ENCODE measurements at places on chromosomes 1 and 21.

- peak; percentile 95 for DNase-seq
Measured at GRCh38 chr21:41678016-41678923, 88.6 kb downstream of the RIPK4 start.

DNA sequence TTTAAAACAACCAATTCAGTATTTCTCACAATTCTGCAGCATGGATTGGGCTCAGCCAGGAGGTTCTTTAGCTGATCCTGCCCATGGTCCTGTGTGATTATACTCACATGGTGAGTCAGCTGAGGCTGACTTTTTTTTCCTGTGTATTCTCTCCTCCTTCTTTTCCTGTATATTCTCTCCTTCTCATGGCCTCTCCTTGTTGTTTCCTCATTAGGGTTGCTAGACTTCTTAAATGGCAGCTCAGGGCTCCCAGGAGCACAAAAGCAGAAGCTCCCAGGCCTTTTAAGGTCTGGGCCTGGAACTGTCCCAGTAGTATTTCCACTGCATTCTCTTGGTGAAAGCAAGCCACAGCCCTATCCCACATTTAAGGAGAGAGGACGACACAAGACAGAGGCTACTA is 26.8 kb downstream of the VANGL1 start:
- peak; percentile 61 for DNase-seq

- DNase-seq: no peak
Measured at GRCh38 chr1:15172405-15173259, 19.1 kb downstream of the TMEM51 start.

GRCh38 chr1:41537788-41538351 is 53.4 kb upstream of the EDN2 start:
- peak; percentile 70 for DNase-seq

DNA sequence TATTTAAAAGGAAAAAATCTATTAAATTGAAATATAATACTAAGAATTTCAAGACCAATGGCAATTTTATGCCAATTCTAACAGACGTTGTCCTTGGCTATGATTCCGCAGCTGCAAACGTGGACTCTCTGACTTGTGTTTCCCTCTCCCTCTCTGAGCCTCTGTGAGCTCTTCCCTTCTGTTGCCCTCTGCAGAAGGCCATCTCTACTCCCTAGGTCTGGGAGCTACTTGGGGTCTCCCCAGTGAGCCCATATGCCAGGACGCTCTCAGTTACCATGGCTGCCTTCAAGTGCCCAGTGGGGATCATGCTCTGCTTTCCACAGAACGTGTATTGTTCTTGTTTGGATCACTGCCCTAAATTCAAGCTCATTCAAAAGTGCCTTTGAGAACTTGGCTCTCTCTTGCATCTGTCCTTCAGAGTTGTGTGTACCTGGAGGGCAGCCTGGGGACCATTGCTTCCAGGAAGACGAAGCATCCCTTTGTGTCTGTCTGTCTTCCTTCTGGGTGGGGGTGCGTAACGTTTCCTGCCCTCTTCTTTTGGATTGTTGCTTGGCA is 97.5 kb upstream of the TSPAN2 start:
- DNase-seq: no peak

- DNase-seq: no peak
Measured at GRCh38 chr1:103761896-103762295, 12.2 kb downstream of the AMY1C start.

- no peak for DNase-seq
Measured at GRCh38 chr1:239817276-239817675, 274.4 kb upstream of the FMN2 start.

DNA sequence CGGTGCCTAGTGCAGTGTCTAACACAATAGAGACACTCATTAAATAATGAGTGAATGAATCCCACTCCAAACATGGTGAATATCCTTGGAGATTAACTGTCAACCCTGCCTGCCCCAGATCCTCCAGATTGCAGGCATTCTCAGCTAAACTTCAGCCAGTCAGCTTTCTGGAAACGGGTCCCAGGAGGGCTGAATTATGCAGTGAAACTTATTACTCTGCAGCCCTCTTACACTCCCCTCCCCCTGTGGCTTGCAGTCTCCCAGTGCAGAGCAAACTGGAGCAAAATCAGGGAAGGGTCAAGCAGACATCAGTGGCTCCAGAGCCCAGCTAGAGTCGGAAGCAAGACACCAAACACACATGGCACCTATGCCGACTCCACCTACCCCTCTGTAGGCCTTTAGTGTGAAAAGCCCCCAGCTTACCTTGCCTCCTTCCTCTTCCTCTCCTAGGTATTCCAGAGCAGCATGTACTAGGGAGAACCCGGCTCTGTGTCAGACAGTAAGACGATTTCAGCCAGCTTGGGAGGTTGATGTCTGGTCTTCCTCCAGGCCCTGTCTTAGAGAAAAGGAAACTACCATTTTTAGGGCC is 6.5 kb upstream of the RGS16 start:
- no peak for DNase-seq

DNA sequence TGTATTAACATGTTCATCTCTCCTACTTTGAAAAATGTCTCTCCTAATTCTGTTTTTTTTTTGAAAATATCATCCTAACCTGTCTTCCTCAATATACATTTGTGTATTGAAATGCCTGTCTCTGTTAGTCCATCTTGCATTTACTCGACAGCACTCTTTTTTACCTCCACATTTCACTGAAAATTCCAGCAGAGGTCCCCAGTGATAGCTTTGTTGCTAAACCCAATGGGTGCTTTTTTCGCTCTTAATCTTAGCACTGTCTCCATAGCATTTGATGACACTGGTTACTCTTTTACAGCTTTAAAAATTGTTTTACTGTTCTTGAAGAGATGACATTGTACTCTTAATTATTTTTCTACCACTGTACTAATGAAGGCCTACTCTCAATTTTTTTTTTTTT is 10.8 kb downstream of the OSBPL9 start:
- DNase-seq: peak; percentile 62

GRCh38 chr1:43722810-43723209 is 15.5 kb downstream of the ST3GAL3 start:
- no peak for DNase-seq
